Breast epithelium (tissue), 4 donors: ENCODE measurements at places on chromosomes 7 and 10. TPM values are rescaled to one million over a fixed set of nuclear protein-coding genes. Genes with fewer than 3 reads are reported as not detected.

- DNase-seq, result no peak
These were observed 146.2 kb downstream of the AHR start for GRCh38 chr7:17444673-17445072.

GRCh38 chr10:110434489-110435096, 63.1 kb upstream of the DUSP5 start:
- no peak for DNase-seq

- no peak for DNase-seq
These were observed 451.8 kb downstream of the SEMA3D start for GRCh38 chr7:84735011-84735410.

GRCh38 chr10:132848951-132849545, 63.1 kb upstream of the NKX6-2 start:
- no peak for DNase-seq

DNA sequence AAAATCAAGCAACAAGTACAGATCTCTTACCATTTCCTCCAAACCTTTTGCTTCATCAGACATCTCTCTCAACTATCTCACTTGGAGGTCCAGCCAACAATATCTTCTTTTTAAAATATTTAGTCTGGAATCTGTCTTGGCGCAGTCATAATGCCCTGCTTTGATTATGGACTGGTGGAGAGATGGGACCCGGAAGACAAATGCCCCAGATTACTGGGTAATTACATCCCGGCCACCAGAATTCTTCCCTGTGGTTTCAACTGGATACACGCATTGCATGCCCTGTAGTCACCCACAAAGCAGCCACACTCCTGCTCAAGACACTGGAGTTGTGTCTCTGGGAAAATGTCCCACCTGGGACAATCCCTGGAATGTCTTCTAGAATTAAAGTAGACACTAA, 65.5 kb downstream of the BPGM start:
- no peak for DNase-seq

GRCh38 chr10:32556783-32557395, 110.9 kb downstream of the CCDC7 start:
- DNase-seq, result no peak

- DNase-seq, result no peak
These were observed 58.6 kb downstream of the RALA start for GRCh38 chr7:39681887-39682441.

DNA sequence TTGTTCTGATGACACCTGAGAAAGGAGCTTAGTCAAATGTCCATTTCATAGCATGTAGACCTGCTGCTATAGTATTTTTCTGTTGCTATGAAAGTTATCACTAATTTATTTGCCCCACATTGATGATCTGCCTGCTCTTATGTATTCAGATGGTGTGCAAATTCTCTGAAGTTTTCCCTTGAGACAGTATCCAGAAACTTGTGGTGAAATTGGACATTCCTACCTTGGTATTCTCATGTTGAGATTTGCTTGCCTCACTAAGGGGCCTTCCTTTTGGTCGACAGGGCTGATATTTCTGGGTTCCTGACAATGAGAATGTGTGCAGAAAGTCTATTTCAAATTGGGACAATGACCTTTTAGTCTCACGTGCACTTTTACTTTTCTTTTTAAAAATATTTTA, 253.2 kb upstream of the FZD8 start:
- no peak for DNase-seq

GRCh38 chr7:130560972-130561371, 69.1 kb downstream of the MEST start:
- DNase-seq, result no peak

GRCh38 chr7:47565640-47566250, 16.2 kb downstream of the TNS3 start:
- no peak for DNase-seq

DNA sequence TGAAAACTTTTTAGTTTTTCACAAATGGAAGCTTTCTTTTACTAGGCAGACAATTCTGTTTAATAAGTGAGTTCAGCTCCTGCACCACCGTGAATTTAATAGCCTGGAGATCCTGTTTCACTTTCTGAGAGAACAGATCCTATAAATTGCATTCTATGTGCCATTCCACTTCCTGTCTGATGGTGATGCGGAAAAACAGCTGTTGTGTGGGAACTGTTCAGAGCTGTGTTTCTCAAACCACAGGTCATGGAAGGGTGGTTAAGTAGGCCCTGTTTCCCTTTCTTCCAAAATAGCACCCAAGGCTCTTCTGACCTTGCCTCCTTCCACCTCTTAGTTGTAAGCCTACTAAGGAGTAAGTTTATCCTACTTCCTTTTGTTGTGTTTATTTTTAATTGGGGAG, 97.2 kb upstream of the DKK1 start:
- no peak for DNase-seq

Gene WBP1L
- 174 TPM for total RNA-seq

GRCh38 chr7:82701949-82702348, 258.4 kb upstream of the CACNA2D1 start:
- no peak for DNase-seq

Gene A1CF
- total RNA-seq, result not detected

- no peak for DNase-seq
These were observed 129.2 kb downstream of the SORBS1 start for GRCh38 chr10:95431900-95432342.

DNA sequence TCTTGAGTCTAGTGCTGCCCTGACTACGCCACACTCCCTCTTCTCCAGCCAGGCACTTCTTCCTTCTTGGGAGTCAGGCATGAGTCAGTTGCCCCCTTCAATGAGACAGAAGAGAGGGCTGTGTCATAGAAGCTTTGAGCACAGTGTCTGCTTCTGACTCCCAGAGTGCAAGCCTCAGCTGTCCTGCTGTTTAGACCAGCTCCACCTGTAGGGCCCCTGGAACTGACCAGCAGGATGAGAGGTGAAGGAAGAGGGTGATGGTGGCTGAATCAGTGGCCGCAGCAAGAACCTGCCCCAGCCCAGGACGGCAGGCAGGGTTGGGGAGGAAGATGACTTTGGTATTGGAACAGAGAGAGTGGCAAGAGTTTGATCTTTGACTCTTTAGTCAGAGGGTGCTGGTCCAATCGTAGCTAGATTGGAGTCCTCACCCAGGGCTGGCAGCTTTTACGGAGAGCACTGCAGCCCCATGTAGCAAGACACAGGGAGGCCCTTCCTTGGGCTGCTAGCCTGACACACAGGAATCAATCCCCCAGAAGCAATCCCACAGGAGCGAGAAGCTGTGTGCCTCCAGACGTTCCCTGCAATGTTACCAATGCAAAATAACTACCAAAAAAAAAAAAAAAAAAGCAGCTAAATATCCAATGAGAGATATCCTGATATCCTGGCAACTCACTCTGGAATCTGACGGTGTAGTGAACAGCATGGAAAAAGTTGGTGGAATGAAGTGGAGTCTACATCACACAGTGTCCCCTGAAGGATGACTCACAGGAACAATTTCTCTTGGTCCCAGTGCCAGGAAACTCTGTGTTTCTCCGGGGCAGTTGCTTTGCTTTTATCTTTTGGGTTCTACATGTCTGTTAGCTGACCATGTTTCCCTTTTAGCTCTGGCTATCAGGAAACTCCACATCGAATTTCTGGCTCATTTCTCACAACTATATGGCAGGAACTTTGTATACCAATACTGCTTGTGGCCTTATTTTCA, 6.9 kb downstream of the C10orf62 start:
- no peak for DNase-seq

Gene PIP
- 140 TPM for total RNA-seq

Gene ATRNL1
- total RNA-seq, result 2.9 TPM

DNA sequence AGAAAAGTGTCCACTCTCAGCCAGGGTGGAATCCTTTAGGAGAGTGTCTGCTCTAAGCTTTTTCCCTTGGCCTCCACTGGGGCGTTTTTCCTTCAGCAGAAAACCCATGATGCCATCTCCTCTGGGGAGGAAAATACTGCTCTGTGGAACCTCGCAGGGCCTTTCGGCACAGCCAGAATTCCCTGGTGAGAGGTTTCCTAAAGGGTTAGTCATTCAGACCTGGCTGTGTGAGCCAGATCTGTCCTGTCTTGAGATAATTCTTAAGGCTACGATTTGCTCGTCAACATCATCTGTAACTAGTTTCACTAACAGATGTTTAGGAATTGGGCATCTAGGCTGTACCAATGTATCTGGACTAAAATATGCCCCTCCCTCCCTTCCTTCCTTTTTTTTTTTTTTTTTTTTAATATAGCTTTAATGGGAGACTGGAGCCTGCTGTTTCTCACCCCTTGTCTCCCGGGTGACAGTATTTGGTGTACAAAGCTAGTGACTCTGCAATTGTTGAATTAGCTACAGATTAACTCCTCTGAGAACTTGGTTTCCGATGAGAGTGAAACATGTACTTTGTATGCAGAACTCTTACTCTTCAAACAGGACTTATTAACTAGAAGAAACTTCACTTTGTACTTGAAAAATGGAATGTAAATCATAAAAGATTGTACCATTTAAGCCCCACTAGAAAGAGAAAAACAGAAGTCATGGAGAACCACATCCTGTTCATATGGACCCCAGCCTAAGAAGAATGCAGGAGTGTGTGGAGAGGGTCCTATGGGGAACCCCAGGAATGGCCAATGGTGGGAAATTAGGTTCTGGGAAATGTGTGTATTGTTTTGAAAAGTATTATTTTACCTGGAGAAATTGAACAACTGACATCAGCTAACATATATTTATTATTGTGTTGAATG, 230.9 kb downstream of the CAMK1D start:
- no peak for DNase-seq

GRCh38 chr10:3926258-3926657, 141.2 kb upstream of the KLF6 start:
- DNase-seq, result no peak

GRCh38 chr7:4472728-4473127, 209.4 kb upstream of the FOXK1 start:
- DNase-seq, result no peak

Gene AUTS2
- 94.3 TPM for total RNA-seq

Gene ST7
- 27.5 TPM for total RNA-seq

Gene ATAD1
- total RNA-seq, result 49.6 TPM

Gene FZD8
- total RNA-seq, result 2.9 TPM

GRCh38 chr7:22181663-22182062, 175.3 kb downstream of the RAPGEF5 start:
- no peak for DNase-seq

Gene CCDC3
- 8.2 TPM for total RNA-seq

DNA sequence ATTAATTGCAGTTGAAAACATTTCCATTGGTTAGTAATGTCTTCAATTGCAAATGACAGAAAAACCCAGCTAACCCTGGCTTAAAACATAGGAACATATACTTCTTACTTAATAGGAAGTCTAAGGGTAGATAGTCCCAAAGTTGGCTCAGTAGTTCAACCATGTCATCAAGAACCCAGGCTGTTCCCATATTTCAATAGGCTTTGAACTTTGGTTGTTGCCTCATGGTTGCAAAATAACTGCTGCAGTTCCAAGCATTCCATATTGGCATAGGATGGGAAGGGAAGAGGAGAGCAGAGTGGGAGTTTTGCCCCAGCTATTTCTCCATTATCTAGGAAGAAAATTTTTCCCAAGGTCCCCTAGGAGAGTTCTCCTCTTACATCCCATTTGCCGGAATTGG, 81.4 kb upstream of the EEPD1 start:
- no peak for DNase-seq
